Activated T-cell treated with anti-CD3 and anti-CD28 coated beads for 4 hours (primary cell): ENCODE measurements at places on chromosomes 13 and 19.

DNA sequence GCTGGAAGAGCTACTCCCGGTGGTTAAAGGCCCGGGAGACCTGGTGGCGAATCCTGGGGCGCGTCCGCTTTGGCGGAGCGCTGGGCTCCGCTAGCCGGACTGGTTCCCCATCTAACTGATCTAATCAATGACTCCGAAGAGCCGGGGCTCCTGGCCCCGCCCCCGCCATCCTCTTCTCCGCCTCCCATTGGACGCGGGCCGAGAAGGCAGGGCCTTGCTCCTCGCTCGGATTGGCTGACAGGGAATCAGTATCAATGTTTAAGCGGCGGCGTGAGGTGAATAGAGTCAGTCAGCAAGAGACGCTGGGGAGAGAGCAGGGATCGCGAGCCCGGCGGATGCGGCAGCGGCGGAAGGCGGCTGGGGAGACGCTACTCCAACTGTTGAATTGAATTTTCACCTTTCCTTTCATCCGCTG is 1.7 kb upstream of the PCDH17 start:
- no peak for DNase-seq

GRCh38 chr19:49475995-49476880 is 2.2 kb downstream of the FLT3LG start:
- no peak for DNase-seq

GRCh38 chr13:64274481-64275217 is 2859.0 kb upstream of the PCDH20 start:
- DNase-seq = no peak

DNA sequence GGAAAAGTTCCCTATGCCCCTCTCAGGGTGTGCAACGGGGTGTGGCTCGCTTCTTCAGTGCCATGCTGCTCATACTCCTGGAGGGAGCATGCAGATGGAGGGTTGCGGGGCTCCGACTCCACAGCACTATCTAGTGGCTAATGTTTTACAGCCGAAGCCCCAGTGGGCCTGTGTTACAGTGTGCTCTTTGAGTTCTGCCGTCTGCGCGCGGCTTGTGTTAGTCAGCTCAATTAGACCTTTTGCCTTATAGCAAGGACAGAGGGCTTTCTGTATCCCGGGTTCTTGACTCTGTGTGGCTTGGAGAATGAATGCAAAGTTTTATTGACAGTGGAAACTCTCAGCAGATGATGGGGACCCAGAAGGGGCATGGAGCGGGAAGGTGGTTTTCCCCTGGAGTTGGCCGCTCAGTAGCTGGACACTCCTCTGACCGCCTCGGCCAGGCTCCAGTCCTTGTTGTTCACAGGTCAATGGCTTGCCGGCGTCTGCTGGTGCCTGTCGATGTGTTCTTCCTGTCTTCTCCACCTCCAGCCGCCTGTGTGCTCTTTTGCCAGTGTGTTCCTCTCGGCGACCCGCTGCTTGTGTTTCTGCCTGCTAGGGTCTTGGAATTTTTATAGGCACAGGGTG is 383.4 kb downstream of the LMO7 start:
- DNase-seq = no peak

- DNase-seq = no peak
Observed at GRCh38 chr13:43933378-43933777, 53.7 kb downstream of the LACC1 start.

GRCh38 chr13:26168835-26169234 is 53.3 kb downstream of the RNF6 start:
- DNase-seq = no peak

DNA sequence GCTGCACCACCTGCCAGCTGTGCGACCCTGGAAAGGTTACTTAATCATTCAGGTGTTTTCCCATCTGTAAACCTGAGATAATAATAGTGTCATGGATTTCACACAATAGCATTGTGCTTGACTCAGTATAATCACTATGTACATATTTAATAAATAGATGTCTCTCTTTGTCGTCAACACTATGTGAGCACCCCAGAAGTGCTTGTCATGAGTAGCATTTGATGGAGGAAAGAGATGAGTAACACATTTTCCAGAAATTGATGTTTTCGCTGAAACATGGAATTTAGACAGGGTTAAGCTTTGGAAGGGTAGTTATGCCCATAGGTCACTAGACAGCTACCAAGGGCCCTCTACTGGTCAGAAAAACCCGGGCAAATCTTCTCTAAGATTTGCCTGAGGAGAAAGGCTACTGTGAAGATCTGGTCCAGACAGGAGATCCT is 9.5 kb upstream of the MBNL2 start:
- no peak for DNase-seq

DNA sequence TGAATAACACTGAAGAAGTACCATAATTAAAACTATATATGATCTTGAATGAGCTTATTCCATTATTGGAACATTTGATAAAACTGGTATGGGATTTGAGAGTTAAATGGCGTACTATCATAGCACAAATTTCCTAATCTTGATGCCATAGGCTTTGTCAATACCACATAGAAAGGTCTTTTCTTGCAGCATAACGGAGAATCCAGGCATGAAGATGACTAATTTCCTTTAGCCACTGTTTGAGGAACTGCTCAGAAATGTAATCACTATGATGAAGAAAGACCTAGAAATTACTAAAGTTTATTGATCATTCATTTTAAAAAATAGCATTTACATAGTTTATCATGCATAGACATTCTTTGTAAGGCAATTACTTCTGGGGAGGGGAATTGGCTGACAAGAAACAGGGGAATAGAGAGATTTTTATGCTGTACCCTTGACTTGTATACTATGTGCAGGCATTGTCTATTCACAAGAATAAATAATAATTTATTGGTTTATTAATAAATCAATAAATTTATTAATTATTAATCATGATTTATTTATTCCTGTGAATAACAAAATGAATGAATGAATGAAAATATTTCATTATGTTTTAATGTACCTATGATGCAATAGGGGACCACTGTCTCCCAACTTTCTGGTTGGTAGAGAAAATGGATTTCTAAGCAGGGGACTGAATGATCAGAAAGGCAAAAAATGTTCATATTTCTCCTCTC is 2676.6 kb downstream of the PCDH9 start:
- DNase-seq = no peak

DNA sequence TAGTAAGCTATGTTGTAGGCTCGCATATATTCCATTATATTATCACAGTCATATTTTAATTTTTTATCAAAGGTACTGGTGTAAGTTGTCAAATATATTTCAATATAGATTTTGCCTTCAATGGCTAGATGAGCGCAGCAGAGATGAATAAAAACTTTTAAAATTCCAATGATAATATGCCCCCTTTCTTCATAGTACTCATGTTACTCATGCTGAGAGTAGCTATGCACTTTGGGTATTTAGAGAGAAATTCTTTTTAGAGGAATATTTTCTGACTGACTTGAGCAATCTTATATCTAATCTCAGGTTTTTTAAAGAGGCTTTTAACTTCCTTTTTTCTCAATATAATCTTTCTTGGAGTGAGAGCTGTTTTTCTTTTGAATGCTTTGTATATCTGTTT is 11.4 kb downstream of the ZNF254 start:
- no peak for DNase-seq
